ENCODE measurements at places on chromosomes 3 and 15.

DNA sequence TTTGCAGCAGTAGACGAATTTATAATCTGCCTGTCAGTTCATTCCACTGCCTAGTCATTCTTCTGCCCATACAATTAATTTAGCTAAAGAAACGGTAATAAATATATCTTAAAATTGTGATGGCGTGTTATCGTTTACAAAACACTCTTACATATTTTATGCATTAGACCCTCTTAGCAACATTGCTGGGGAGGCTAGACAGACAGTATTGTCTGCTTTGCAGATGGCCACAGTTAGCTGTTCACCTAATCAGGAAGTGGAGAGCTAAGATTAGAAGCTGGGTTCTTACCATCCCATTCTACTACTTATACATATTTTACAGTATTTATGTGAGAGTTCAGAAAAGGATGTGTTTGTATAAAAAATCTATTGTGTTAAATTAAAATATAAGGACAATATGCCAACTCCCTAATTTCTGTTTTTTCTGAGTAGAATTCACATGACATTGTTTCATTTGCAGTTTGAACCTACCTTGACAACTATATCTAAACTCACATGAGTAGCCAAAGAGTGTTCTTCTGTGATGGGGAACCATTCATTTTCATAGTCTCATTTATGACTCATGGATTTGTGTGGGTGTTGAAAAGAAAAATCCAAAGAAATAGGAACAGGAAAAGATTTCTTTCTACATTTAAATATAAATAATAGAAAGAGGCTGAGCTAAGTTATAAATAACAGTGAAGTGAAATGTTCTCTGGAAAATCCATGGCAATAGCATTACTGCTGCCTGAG is 41.7 kb upstream of the C3orf80 start:
- DNase-seq = no peak

DNA sequence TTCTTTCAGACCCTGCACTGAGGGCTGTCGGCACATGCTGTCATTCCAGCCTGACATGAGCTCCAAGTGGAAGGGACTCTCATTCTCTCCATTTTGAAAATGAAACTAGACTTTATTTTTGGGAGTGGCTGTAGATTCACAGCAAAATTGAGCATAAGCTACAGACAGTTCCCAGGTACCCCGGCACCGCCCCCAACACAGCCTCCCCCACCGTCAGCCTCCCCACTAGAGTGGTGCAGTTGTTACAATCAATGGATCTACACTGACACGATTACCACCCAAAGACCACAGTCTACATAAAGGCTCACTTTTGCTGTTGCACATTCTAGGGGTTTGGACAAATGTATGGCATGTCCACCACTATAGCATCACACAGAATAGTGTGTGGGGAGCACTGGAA is 29.5 kb upstream of the FGD5 start:
- no peak for DNase-seq

DNA sequence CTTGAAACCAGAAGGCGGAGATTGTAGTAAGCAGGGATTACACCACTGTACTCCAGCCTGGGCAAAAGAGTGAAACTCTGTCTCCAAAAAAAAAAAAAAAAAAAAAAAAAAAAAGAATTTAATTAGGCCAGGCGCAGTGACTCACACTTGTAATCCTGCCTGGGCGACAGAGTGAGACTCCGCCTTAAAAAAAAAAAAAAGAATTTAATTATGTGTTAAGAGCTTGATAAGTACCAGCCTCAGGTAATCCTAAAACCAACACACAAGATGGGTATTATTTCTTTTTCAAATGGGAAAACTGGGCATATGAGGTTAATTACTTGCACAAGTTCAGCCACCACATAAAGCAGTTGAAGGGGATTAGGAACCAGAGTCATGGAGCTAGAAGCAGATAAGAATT is 49.0 kb downstream of the PBRM1 start:
- DNase-seq = peak; percentile 32

DNA sequence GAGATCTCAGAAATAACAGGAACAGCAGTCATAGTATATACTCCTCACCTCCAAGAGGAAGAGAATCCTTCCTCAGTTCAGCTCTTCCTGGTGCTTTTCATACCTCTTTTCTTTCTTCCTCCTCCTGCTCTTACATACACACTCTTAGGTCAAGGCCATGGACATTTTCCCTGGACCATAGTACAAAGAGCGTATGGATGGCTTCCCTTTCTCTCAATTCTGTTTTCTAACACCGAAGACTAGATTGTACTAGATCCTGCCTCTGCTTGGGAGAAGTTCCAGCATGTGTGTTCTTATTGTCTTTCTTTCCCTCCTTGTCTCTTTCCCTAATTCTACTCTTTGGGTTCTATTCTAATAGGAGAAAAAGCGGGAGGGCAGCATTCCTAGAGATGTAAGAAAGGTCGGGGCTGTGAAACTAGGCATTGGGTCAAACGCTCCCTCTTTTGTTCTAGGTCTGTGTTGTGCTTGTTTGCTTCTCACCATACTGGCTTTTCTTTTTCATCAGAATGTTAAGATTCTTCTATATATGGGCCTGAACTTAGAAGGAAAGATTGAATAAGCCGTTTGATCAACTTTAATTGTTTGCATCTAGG is 77.4 kb downstream of the VPS8 start:
- no peak for DNase-seq

DNA sequence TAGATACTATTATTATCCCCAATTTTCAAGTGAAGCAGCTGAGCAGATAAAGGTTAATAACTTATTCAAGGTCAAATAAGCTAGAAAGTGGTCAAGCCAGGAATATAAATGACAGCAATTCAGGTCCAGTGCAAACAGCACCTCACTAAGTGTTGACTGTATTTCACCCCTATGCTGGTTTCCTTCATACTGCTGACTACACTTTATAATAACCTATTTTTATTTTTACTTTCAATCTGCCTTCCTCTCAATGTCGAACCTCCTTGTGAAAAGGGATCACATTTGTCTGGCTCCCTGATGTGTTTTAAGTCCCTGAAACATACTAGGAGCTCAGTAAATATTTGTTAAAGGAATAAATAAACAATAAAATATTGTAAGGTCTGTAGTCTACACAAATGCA is 146.1 kb downstream of the NAALADL2 start:
- no peak for DNase-seq

DNA sequence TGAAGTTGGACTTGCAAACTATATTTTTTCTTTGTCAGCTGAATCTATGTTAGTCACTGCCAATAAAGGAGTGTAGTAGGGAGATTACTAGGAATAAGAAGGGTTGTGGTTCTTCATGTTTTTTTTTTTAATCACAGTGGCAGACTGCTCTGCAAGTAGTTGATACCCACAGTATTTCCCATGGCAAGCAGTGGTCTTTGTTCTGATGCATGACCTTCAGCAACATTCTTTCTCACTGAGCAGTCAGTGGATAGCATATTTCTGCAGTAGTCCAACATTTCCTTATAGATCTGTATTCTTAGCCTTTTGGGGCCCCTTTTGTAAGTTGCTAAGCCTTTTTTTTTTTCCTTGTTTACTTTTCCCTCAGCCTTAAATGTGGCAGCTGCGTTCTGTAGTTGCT is 151.1 kb downstream of the DOCK3 start:
- DNase-seq = no peak

- DNase-seq = no peak
Measured at GRCh38 chr3:114285648-114286230, 8.1 kb upstream of the TIGIT start.

DNA sequence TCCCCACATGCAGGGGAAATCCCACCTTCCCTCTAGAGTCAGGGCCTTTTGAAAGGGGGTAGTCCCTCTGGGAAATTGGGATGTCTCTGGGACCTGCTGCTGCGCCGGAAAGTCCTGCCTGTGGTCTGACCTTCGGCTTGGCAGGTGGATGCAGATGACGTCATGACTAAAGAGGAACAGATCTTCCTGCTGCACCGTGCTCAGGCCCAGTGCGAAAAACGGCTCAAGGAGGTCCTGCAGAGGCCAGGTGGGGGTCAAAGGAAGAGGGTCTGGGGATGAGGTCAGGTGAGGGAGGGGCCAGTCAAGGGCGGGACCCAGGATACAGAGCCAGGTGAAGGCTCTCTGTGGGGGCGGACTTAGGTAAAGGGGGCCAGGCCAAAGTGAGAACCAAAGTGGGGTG is 16.2 kb downstream of the PTH1R start:
- DNase-seq = no peak

- DNase-seq = no peak
Measured at GRCh38 chr3:121488628-121489027, 57.2 kb downstream of the POLQ start.

GRCh38 chr3:128550113-128550440 is 57.1 kb upstream of the GATA2 start:
- no peak for DNase-seq

GRCh38 chr3:80618295-80619256 is 850.8 kb upstream of the ROBO1 start:
- DNase-seq = no peak

- DNase-seq = no peak
Measured at GRCh38 chr3:180882115-180882514, 30.4 kb upstream of the FXR1 start.

DNA sequence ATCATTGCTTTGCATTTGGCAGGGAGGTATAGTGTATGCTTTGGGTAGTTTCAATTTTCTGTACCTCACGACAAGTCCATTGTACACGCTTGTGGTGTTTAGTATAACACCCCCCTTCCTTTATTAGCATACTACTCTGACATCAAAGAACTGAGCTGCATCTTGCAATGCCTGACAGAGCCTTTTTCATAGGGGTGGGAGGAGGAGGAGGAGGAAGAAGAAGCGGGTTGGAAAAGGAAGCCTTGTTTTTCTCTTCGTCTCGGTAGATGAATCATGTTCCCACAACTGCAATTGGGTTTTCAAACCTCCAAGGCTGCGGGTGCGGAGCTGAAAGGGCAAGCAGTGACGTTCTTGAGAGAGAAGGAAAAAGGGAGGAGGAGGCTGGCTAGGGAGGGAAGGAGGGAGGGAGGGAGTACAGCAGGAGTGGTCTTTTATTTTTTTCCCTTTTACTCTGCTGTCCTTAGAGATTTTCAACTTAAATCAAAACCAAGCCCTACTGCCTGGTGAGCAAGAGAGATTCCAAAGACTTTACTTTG is 175.7 kb downstream of the KLHL25 start:
- DNase-seq = peak; percentile 92

DNA sequence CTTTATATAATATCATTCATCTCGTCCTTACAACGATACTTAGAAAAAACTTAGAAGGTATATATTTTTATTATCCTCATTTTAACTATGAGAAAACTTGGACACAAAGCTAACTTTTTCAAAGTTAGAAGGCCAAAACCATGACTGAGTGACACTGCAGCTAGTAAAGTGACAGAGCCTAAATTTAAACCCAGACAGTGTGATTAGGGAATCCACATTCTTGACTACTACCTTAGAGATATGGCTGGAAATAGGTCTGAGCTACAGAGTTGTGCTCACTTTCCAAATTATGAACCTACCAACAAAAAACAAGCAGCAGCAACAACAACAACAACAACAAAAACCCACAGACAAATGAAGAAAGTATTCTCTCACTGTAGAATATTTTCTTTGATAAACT is 236.2 kb downstream of the SCAPER start:
- DNase-seq = no peak

DNA sequence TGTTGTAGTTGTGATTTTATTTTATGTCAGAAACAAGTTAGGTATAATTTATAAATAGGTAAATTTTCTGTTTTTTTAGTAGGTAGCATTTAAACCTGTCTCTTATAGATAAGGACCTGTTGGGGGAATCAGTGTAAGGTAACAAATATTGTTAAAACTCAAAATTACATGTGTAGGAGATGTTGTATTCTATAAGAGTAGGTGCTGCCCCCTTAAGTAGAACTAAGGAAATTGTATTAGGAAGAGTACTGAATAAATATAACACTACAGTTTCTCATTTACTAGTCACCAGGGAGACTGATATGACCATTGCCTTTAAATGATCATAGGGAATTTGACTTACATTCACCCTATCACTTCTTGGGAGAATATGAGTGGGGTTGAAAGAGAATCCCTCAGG is 31.2 kb downstream of the SLC25A36 start:
- no peak for DNase-seq

GRCh38 chr3:38165722-38166387 is 518 bp downstream of the OXSR1 start:
- no peak for DNase-seq

DNA sequence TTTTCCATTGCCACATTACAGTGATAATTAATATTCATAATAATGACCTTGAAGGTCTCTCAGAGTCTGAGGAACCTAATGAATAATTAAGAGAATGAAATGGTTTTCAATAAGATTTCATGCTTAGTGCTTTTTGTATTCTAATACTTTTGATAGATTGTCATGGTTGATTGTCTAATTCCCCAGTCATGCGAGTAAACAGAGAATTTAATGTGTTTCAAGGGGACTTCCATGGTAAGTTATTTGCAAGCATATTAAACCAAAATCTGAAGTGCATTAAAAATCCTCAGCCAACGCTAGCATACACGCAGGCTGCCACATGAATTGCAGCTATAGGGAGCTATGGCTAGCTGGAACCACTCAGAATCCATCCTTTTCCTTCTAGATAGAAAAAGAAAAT is 18.9 kb upstream of the ANO10 start:
- DNase-seq = no peak

DNA sequence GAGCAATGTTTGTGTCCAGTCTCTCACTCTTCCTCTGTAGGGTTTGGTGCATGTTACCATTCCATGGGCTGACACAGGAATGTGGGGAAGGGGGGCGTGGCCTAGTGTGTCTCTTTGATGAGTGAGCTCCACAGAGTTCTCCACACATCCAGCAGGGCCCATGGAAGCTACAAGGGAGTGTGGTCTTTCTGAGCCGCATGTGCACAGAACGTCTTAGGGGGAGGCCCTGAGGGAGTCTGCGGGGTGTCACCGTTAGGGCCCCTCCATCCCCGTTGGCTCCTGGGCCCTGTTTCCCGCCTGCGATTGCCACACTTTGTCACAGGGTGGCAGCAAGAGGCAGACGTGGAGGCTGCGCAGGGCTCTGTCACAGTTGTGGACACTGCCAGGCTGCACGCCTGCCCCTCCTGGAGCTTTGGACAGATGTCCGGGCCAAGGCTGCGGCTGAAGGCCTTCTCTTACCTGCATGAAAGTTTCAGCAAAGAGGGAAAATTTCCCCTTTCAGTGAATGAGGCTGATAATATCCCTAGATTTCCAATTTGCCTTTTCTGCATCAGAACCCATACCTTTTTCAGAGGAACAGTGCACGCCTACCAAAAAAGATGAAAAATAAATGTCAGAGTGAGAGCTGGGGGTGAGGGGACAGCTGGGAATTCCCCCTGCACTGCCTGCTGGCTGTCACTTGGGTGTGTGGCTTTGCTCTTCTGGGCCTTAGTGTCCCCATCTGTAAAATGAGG is 24.3 kb downstream of the CACNA2D3 start:
- DNase-seq = no peak

GRCh38 chr3:38121832-38122461 is 15.0 kb downstream of the ACAA1 start:
- DNase-seq = no peak

All from GM04504 (cell line).